HCT116 (cell line): ENCODE measurements at places on chromosomes 5 and 9.

- no peak for DNase-seq
Observed at GRCh38 chr9:70553707-70554673, 139.5 kb upstream of the KLF9 start.

DNA sequence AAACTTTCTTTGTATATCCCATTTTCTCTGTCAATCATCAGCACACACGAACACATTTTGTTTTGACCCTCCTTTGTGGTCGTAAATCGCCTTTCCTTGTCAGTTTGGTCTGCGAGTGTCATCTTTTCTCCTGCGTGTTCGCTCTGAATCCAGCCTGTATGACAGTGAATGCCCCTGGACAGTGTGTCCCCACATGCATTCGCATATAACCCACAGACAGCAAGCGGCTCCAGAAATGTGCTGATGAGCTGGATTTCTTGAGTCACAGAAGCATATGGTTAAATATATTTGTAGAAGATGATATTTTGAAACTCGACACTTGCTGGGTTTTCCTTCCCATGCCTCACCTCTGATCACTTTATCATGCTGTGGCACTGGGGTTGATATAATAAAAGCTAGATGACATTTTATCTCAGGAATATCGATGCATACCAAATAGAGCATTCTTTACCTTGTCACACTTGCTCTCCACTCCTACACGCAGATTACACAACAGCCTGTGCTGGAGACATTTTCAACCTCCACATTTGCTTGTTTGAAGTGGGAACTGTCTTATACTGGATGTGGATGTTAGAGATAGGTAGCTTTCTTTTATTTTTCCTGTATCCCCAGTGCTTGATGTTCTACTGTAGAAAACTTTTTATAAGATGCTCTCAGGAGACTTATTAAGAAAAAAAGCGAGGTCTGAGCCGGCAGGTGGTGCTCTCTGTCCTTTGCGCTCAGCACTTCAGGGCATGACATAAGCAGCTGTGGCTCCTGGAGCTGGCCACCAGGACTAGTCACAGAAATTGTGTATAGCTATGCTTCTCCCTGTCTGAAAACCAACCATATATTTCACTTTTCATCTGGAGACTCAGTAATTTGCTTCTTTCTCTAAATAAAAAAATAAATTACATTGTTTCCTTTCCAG lies 215.1 kb downstream of the SH3GL2 start:
- peak; percentile 6 for DNase-seq

GRCh38 chr9:93557366-93558137 lies 18.8 kb upstream of the PHF2 start:
- DNase-seq: no peak

GRCh38 chr5:150640311-150641005 lies at the start of gene SYNPO:
TSS of gene SYNPO (plus strand) at chr5:150640660. CDS start at chr5:150648276, 7,616 bp downstream.
- no peak for DNase-seq

GRCh38 chr5:136225796-136226195 lies 32.8 kb upstream of the SMIM32 start:
- no peak for DNase-seq
